ENCODE measurements at places on chromosomes 7 and 10.

GRCh38 chr10:86775056-86775869 lies 18.8 kb downstream of the BMPR1A start:
- no peak for DNase-seq

DNA sequence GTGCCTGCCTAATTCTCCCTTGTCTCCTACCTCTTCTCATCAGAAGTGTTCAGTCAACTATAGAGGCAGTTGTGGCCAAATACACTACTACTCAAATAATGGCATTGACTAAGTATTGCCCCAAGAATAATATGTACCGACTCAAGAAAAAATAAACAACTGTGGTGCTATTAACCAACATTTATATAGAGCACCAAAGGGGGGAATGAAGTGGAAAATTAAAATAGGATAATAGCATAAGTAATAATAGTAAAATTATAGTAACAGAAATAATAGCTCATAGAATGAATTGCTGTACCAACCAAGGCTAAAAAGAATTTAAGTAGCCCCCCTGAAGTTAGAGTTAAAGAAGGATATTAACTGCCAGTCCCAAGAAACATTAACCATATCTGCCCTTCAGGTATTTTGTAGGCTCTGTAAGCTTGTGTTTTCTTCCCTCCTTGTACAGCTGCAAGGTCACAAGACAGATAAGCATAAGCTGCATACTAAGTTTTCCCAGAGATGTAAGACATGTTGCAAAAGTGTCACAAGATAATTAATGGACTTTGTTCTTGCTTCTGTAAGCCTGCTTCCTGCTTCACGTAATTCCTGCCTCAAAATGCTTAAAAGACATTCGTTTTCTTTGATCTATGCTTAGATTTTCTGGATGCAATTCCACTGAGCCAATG lies 10.9 kb upstream of the CYREN start:
- no peak for DNase-seq

DNA sequence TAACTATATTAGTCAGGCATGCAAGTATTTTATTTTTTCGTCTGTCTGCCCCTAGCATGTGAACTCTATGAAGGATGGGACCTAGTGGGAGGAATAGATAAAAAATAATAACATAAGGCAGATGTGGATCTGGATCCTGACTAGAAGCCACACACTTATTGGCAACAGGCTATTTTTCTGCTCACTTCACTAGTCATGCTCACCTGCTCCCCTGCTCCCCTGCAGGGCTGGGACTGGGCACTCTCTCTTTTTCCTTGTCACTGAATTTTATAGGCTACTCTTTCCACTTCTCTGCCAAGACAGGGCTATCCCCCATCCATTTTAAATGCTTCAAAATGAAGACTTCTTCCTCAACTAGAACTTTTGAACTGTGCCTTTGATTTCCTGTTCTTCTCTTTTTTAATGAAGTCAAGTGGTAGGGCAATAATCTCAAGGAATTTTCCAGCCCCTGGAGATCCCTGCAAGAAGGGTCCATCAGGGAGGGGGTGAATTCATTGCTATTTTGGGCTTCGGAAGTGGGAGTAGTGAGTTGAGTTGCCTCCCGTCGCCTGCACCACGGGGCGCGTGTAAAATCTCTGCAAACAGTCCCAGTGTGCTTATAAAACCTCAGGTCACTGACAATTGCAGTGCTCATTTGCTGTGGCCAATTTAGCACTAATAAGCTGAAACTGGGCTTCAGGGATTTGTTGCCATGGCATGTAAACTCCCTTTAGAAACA lies 156.7 kb upstream of the NPVF start:
- no peak for DNase-seq

DNA sequence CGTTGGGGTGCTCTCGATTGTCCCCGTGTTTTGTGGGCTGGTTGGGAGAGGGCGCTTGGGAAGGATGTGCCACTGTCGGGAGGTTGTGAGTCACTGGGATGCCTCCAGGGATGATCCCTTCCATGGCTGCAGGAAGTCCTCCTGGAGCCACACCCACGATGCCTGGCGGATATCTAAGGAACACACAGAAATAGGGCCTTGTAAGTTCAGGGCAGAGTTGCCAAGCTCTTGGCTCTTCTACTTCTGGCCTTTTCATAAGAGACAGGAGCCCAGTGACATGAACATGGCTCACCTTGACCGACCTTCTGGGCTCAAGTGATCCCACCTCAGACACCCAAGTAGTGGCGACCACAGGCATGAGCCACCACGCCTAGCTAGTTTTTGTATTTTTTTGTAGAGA lies 47.6 kb downstream of the ZRANB1 start:
- no peak for DNase-seq

DNA sequence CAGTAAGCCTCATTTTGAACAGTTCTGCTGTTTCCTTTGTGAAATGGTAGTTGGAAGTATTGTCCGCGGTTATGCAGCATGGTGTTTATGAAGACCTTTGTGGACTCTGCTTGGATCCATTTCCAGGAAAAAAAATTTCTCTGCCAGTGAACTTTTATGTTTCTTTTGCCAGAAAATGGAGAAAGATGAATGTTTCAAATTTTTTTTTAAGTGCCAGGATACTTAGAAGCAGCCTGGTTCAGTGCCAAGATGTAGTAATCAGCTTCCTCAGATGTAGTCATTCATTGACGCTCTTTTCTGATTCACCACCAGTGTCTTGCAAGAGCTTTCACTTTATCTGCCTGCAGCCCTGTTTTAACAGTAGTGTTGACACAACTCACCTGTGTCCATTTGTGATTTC lies 258.2 kb downstream of the SDK1 start:
- no peak for DNase-seq

- DNase-seq = no peak
Observed at GRCh38 chr10:93548376-93549071, 17.9 kb upstream of the FFAR4 start.

DNA sequence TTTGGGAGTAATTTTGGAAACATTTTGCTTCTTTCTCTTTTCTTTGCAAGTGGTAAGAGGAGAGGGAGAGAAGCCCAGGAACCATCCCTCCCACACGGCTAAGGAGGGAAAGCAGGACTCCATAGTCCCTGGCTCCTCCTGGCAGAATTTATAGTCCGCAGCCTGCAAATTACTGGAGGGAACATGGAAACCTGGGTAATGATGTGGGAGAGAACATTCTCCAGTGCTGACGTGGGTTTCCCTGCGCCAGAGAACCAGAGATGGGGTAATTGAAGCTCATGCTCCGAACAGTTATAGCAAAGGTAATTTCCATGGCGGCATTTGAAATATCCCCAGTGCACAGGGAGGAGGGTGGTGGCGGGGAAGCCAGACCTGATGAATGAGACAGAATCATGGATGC lies 320.4 kb downstream of the RPS24 start:
- no peak for DNase-seq

GRCh38 chr10:72981882-72982529 lies 27.4 kb upstream of the PLA2G12B start:
- no peak for DNase-seq

All from stimulated activated CD8-positive, alpha-beta memory T cell treated with anti-CD3 and anti-CD28 coated beads, Interleukin-4, amount 100 ng/mL, for 4 hours (primary cell).